ENCODE measurements at places on chromosomes 3 and 15.

DNA sequence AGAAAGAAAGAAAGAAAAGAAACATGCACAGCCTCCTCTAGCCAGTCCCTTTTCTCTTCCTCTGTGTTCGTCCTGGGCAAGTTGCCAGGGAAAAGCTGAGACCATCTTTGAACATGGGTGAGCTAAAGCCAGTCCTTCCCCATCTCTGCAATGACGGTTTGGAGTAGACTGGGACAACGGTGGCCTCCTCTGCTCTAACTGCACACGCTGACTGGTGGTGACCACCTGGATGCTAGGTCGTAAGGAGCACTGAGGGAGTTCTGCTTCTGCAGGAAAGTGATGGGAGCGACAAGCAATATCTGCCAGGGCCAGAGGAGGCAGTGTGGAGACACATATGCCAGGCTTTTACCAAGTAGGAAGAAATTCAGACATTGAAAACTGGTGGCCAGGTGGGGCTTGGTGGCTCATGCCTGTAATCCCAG, 111.7 kb downstream of the NUP210 start:
- DNase-seq = peak; percentile 3

GRCh38 chr15:46441294-46442062, 806.6 kb downstream of the SQOR start:
- DNase-seq = no peak

- no peak for DNase-seq
Measured at GRCh38 chr3:153166206-153166605, 4.2 kb downstream of the RAP2B start.

DNA sequence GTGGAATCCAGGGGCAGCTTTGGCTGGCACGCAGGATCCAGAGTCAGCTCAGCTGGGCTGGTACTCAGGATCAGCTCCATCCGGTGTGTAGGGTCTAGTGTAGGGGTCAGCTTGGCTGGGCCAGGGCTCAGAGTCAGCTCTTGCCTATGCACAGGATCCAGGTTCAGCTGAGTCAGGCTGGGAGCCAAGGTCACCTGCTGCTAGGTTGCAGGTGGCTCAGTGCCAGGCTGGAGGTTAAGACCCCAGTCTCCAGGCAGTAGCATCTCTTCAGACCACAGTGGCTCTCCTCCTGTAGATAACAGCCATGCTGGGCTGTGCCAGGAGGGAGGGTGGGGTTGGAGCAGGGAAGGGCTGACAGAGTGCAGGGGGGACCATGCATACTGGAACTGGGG, 1.8 kb downstream of the HYAL3 start:
- no peak for DNase-seq

DNA sequence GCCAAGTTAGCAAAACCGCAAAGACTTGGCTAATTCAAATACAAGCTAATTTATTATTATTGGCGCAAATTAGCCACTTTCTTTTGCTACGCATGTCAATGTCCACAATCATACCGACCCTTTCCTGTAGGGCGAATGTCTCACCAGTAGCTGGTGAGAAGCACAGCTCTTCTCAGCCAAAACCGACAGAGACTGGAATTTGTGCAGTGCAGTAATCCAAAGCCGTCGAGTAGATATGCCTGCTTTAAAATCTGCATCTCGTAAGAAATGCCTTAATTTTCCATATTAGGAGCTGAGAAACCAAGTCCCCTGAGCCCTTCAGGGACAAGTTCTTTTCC, 614 bp upstream of the MINDY2 start:
- no peak for DNase-seq

GRCh38 chr3:86634361-86634760, 356.6 kb downstream of the VGLL3 start:
- DNase-seq = no peak

Data from COLO829 (cell line).